Inflammatory macrophage (primary cell): ENCODE measurements at places on chromosomes 16 and 17.

GRCh38 chr17:76881408-76881807 lies 13.2 kb downstream of the MGAT5B start:
- DNase-seq, result no peak

GRCh38 chr17:56034197-56034635 lies 119.1 kb upstream of the ANKFN1 start:
- no peak for DNase-seq

GRCh38 chr17:51487947-51488346 lies 227.6 kb downstream of the UTP18 start:
- DNase-seq, result no peak

DNA sequence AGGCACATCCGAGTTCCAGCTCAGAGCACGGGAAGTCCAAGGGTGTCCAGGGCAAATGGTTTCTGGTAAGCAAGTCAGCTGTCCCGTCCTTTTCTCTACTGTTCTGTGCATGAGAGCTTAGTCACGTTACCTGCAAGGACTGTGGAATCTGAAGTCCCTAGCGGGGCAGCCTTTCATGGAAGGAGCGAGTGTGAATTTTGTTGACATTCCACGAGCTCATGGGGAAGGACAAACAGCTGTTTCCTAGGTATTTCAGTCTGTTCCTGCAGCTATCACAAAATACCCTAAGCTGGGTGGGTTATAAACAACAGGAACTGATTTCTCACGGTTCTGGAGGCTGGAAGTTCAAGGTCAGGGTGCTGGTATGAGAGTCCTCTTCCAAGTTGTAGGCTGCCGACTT lies 109.2 kb downstream of the SDR42E1 start:
- DNase-seq, result no peak

DNA sequence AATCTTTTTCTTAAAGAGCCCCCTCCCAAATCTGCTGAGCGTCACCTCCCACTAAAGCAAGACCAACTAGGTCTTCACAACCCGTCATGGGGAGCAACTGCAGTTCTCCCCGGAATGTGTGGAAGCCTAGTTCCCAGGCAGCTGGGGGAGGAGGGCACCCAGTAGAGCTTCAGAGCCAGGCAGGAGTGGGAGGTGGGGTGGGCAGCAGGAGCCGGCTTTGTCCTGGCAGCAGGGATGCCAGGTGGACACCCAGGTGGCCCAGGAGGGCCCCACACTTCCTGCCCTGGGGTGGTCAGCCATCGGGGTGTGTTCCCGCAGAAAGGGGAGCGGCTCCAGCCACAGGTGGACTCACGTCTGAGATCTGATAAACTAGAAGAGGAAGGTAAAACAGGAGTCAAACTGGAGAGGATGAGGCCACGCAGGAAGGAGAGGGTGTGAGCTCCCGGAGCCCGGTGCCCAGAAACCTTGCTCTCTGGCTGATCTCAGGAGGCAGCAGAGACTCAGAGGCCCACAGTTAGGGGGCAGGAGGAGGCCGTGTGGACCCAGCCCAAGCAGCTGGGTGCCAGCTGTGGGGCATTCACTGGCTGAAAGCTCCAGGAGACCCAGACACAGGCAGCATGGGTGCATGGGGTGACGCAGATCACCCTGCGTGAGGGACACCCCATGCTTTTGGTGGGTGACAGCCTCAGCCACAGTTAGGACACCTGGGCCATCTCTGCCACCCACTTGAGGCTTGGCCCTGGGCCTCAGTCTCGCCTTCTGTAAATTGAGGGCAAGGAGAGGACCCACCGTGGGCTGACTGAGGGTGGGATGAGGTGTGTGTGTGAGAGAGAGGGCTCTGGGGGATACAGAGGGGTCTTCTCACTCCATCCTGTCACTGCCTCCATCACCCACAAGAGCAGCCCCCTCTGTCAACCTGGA lies 260.8 kb upstream of the TNRC6C start:
- DNase-seq, result no peak

DNA sequence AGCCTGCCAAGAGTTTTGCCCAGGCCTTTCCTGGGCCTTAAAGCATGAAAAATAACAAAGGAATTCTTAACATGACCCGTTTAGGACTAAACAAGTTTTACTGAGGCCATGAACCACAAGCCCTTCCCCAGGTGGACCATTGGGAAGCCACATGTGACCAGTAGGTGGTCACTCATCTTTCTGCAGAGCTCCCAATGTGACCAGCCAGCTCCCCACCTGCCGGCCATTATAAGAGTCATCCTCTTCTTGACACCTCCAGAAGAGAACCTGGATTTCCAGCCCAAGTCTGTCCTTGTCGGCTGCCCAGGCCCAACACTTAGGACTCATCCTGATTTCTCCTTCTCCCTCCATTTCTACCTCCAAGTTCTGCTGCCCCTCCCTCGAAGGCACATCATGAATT lies 91.7 kb upstream of the DNAH17 start:
- DNase-seq, result no peak
